ENCODE measurements at places on chromosomes 6 and 20.

DNA sequence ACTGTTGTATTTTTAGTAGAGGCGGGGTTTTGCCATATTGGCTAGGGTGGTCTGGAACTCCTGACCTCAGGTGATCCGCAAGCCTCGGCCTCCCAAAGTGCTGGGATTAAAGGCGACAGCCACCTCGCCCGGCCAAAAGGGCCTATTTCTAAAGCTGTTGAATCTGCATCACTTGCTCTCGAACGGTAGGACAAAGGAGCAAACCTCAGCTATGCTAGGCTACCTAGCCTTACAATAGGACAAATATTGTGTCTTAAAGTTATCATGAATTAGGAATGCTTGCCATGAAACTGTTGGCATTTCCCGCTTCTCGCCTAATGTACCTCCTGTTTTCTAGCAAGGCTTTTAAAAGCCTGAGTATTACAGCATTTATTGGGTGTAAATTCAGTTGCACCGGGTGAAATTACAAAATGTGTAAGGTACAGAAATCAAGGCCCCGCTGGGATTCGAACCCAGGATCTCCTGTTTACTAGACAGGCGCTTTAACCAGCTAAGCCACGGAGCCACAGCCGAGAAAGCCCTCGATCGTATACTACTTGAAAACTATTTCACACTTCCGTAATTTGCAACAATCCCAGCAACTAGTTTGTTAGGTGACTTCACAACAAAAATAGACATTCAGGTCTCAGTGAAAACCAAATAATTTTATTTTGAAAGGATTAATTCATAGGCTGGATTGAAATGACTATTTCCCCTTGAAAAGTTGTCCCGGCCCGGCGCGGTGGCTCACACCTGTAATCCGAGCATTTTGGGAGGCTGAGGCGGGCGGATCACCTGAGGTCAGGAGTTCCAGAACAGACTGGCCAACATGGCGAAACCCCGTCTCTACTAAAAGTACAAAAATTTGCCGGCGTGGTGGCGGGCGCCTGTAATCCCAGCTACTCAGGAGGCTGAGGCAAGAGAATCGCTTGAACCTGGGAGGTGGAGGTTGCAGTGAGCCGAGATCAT, 211.6 kb upstream of the ZNF184 start:
- no peak for DNase-seq

DNA sequence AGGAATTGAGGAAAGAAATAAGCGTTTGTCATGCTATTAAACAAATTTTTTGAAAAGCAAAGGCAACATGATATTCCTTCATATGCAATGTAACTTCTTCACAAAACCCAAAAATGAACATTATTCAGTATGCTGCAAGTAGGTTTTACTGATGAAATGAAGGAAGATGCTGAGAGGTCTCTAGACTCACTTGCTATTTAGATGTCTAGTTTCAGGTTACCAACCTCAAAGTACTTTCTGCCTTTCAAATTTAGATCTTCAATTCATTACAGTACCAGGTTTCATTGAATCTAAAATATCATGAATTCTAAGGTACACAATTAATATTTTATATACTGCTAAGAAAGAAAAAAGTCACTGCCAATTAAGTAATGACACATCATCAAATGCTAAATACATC, 39.9 kb downstream of the MYO6 start:
- no peak for DNase-seq

DNA sequence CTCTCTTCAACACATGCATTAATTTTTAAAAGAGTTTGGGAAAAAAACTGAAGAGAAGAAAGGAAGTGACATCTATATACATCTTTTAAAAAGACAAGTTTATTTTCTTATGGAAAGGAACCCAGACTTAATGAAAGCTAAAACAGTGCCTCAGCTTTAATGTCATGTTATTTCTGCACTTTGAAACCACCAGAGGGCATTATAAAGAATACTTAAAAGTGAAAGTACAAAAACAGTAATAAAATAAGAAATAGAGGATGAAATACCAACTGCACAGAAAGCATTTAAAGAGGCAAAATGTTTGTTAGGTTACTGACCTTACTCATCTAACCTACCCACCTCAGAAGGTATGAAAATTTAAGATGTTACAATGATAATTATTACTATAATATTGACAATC, 98.8 kb downstream of the HUS1B start:
- DNase-seq: no peak

DNA sequence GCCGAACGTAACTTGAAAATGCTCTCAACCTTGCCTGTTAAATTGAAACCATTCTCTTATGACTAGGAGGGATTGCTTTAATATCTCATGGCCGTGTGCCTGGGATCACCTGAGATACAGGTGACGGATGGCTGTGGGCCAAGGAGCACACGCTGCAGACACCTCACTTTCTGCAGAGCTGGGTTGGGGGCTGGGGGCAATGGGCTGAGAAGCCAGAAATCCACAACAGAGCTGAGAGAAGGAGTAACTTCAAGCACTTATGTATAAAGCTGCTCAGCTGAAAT, 170.9 kb downstream of the DTNBP1 start:
- no peak for DNase-seq

- no peak for DNase-seq
These were observed 1.0 kb upstream of the XRN2 start for GRCh38 chr20:21301940-21302663.

GRCh38 chr20:63854069-63854765, 7.1 kb upstream of the ABHD16B start:
- DNase-seq: no peak

GRCh38 chr6:135506270-135506997, 8.9 kb upstream of the AHI1 start:
- DNase-seq: no peak

DNA sequence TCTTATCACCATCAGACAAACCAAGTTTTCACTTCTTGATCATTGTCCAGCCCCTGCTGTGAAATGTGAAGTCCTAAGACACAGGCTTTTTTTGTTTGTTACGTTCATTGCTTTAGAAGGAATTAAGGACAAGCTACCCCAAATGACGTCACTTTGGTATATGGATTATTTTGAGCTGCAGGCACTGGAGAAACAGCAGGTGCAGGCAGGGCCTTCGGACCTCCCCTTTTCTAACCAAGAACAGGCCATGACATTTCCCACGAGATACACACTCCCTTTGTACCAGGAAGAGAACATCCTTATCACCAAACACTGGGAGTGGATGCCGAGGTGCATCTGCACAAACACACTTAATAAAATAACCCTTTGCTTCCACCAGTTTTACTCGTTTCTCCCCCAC, 418.0 kb upstream of the SULF2 start:
- no peak for DNase-seq

- DNase-seq: no peak
These were observed 114.7 kb upstream of the ZNF217 start for GRCh38 chr20:53708129-53708968.

DNA sequence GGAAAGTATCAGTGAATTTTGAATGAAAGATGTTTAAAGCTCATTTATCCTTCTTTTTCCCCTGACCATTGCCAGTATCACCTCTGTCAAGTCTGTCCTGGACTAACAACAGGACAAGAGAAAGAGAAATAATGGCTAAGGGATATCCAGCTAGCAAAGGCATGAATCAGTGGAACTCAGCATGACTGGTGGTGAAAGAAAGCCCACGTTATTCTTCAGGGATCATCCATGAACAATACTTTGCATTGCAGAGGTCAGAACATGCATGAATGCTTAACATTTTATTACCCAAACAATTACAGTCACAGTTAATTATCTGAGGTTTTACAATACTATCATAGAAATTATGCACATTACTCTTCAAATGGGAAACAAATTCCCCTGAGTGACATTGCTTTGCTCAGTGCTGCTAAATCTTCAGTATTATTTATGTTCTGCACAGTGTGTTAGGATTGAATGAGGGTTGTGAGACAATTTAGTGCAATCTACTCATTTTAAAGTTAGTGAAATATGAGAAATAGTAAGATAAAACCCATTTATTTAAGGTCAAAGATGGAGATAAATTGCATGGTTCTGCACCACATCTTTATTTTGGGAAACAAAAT, 350.7 kb downstream of the KHDRBS2 start:
- DNase-seq: no peak

DNA sequence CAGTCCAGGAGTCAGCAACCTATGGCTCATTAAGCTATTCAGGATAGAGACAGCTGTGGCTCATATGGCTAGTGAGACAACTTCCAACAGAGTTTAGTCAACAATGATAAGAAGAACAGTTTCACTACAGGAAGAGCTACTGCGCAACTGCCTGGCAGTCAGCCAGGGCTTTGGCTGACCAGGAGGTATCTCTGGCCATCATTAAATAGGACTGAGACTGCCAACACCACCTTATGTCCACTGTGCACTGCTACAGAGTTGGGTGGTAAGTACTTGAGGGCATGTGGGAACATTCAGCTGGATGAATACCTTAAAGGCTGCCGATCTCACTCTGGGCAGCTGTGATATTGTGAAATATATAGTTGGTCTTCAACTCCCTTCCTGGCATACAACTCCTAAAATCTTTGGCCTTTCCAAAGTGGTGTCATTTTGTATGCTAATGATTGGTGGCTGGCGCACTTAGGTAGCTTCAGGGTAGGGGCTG, 52.2 kb upstream of the FAM83C start:
- no peak for DNase-seq

DNA sequence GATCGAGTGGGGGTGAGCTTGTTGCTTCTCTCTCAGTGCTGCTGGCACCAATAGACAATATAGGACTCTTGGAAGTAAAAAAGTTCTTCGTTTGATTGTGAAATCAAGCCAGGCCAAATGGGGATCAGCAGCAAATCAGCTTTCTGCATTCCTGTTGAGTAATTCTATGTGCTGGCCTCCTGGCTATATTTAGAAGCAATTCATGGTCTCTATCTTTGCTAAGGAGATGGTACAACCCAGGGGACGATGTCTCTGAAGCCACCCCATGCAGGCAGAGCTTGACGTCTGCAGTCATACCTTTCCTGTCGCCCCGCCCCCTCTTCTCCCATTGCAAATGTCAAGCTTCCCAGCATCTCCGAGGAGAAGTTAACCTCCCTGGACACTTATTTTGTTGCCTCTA, 199.1 kb downstream of the SCP2D1 start:
- DNase-seq: peak; percentile 47

- DNase-seq: no peak
These were observed 88.9 kb upstream of the MRPS10 start for GRCh38 chr6:42306439-42307140.

GRCh38 chr6:38234141-38234540, 405.6 kb downstream of the BTBD9 start:
- no peak for DNase-seq

All from ascending aorta (tissue), 2 donors.